Stimulated activated CD8-positive, alpha-beta memory T cell treated with anti-CD3 and anti-CD28 coated beads, Interleukin-15, amount 100 ng/mL, for 24 hours (primary cell): ENCODE measurements at places on chromosomes 2 and 18.

- no peak for DNase-seq
These were observed 228.6 kb upstream of the CHST9 start for GRCh38 chr18:27413495-27414401.

DNA sequence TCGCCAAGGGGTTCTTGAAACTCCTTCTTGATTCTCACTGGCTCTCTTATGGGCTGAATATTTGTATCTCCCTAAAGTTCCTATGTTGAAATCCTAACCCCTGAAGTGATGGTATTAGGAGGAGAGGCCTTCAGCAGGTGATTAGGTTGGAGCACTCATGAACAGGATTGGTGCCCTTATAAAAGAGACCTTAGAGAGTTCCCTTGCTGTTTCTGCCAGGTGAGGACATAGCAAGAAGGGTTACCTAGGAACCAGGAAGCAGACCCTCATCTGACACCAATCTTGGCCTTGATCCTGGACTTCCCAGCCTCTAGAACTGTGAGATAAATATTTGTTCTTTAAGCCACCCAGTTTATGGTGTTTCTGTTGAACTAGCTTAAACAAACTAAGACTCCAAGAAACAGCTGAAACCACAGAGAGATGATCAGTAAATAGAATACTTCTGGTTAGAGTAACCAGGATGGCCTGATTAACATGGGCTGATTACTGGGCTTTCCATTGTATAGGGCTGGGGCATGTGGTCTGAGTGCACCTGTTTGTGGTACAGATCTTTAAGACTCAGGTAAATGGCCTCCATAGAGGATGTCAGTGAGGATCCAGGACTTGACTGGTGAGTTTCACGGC is 7.7 kb upstream of the CDC42EP3 start:
- DNase-seq: no peak

DNA sequence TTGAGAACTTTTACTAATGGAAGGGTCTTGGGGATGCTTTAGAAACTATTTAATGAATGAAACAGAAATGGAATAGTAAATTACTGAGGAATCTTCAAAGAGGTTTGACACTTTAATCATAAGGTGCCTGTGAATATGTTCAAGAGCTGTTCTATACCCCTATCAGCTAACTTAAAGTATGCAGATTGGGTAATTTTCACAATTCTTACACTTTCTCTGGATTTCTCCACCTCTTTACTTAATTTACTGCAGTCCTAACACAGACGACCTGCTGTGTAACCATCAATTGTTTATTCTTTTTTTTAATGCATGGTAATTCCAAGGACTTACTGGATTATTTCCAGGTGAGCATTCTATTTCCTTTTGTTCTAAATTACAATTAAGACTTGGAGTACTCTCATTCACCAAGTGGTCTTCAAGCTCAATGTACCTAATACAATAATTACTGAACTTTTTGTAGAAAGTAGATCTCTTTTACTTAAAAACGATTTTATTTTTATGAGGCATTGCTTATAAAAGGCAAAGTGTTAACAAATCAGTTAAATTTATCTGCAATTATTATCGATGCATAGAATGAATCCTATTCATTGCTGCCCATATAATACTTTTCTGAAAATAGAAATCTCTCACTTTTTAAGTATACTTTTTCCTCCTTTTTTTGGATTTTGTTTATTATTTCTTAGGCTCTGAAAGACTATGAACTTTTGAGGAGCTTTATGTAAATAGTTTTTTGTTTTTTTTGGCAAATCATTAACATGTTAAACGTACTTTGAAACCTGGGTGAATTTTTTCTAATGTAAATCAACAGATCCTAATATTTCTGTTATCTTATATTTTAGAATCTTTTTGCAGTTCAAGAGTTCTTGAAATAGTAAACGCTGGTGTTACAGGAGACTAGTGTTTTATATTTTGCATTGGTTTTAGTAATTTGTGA is 5.5 kb downstream of the VSNL1 start:
- no peak for DNase-seq

DNA sequence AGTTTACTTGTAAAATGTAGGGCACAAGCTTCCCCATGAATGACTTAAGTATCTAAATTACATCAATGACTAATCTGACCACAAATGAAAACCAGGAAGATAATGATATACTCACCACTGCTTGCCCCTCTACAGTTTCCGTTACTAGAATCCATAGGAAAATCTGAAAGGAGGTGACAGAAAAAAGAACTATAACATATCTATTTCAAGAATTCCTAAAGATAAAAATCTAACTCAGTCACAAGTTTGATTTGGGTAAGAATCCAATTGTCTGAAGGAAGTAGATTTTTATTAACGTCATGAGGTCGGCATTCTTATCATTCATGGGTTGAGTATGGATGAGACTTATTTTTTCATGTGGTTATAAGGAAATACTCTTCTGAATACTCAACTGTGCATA is 7.8 kb downstream of the FRZB start:
- no peak for DNase-seq

- DNase-seq: no peak
These were observed 15.7 kb upstream of the FZD7 start for GRCh38 chr2:202017940-202018339.

- no peak for DNase-seq
These were observed 56.8 kb upstream of the TTN start for GRCh38 chr2:178863856-178864620.

DNA sequence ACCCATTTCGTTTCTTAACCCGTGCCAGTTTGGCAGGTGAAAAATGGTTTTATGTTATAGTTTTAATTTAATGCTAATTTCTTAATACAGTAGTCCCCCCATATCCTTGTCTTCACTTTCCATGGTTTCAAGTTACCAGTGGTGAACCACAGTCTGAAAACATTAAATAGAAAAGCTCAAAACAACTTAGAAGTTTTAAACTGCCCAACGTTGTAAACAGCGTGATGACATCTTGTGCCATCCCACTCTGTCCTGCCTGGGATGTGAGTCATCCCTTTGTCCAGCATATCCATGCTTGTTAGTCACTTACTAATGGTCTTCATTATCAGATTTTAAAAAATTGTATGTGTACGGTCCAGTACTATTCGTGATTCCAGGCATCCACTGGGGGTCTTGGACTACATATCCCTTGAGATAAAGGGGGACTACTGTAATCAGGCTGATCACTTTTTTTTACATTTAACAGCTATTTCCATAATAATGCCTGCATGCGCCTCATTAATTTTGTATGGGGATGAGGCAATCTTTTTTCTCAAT is 31.9 kb downstream of the SLC66A3 start:
- no peak for DNase-seq

GRCh38 chr2:62410015-62410453 is 96.0 kb downstream of the TMEM17 start:
- DNase-seq: no peak

DNA sequence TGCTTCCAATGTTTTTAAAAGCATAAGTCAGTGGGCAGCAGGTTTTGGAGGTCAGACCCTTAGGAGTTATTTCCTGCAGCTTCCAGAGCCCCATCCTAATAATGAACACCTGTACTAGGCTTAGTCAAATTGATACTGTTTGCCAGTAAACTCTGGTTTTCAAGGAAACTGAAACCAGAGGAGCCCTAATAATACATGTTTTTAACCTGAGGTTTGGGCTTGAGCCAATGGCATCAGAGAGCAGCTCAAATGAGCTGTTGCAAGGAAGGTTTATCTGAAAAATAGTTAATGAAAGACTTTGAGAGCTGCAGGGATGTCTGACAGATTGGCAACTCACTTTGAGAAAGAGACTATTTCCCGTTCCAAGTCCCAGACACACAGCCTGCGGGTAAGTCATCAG is 54.6 kb downstream of the DCC start:
- DNase-seq: no peak

- no peak for DNase-seq
These were observed 122.5 kb downstream of the PIGN start for GRCh38 chr18:62064361-62064760.

DNA sequence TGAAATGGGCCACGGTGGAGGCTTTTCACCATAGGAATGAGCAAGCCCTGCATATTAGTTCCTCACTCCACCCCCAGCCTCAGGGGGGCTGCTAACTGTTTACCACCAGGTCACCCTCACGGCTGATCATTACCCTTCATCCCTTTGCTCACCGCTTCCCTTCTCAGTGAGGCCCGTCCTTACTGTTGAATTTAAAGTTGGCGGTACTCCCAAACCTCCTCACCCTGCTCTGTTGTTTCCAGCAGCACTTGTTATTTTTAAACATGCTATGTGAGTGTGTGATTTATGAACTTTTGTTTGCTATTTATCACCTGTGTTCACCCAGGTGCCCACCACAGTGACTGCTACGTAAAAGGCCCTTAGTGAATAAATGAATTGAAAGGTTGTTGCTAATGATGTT is 243.6 kb downstream of the ZNF407 start:
- DNase-seq: no peak

GRCh38 chr18:25327584-25327983 is 24.4 kb downstream of the ZNF521 start:
- no peak for DNase-seq

- DNase-seq: no peak
These were observed 4.0 kb upstream of the WNT10A start for GRCh38 chr2:218876562-218877219.

DNA sequence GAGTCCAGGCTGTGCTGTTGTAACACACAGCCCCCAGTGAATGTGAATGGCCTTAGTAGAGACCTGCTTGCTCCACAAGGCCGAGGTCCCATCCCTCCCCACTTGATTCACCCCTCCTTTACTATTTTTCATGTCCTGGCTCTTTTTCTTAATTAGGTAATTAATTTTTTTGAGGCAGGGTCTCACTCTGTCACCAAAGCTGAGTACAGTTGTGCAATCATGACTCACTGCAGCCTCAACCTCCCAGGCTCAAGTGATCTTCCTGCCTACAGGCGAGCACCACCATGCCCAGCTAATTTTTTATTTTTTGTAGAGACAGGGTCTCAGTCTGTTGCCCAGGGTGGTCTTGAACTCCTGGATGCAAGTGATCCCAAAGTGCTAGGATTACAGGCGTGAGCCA is 19.3 kb downstream of the FBLN7 start:
- DNase-seq: no peak

GRCh38 chr2:144833075-144833637 is 313.2 kb upstream of the ZEB2 start:
- no peak for DNase-seq

GRCh38 chr2:110828330-110828729 is 96.0 kb downstream of the ACOXL start:
- no peak for DNase-seq

DNA sequence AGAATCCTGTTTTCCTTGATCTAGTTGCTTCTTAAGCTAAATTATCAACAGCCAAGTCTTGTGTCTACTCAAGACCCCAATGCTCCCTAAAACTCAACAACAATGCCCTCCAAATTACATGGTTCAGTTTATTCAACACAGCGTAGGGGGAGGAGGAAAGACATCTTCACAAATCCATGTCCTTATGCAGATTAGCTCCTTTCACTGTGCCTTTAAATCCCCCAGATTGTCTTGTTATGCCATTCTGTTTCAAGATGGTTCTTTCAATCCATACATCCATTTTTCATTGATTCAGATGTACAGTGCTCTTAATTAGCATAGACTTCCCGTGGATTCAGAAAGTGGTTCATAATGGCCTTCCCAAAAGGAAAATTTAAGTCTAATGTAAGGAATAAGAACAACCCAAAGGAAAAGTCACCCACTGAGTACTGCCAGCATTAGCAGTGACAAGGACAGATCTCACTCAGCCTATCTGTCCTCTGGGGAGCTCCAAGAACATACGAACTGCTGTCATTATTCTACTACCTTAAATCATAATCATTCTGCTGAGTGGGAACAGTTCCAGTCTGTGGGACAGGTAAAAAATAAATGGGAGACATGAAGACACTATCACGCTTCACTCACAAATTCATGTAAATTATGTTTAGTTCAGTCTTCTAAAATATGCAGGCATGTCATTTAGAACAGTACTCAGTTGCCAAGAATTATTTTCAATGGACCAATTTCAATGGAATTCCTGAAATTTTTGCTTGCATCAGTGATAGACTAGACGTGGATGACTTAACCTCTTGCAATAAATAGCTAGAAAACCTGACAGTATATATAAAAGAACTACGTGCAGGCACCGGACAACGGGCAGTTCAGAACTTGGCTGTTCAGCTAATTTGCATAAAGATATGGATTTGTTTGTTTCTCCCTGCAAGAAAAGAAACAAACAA is 58.9 kb upstream of the RNU4ATAC start:
- no peak for DNase-seq

GRCh38 chr2:174051068-174051467 is 85.9 kb upstream of the SP3 start:
- DNase-seq: no peak

- DNase-seq: no peak
These were observed 4.9 kb upstream of the DUSP2 start for GRCh38 chr2:96150007-96150640.

- DNase-seq: no peak
These were observed 317.3 kb downstream of the DCDC2C start for GRCh38 chr2:4020649-4021048.

- no peak for DNase-seq
These were observed 19.4 kb downstream of the THAP4 start for GRCh38 chr2:241617431-241618154.

DNA sequence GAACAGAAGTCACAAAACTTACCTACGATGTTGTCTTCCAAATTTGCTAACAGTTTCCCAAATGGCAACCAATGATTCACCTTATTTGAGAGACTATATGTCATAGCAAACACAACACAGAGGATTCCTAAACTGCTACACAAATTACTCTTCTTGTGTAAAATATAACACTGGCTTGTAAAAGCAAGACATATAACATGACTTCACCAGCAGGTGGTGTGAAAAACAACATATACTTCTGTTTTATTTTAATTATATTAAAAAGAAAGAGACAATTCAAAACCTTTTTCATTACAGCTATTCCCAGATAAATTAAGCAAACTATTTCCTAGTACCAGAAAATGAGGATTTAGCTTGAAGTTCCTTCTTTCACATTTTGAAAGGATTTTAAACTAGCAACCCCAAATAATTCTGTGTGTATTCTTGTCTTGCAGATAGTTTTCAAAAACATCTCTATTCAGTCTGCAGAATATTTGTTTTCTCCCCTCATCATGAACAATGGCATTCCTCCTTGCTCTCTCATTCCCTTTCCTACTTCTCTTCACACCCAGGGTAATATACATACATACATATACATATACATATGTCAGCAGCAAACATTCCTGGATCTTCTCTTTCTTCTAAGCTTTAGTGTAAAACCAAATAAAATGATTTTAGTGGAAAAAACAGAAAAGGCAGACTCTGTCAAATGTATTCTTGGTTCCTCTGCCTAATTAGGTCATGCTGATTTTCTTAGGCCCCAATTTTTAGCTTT is 62.1 kb downstream of the SCN3A start:
- no peak for DNase-seq

GRCh38 chr18:44181951-44182747 is 498.5 kb upstream of the SETBP1 start:
- no peak for DNase-seq

DNA sequence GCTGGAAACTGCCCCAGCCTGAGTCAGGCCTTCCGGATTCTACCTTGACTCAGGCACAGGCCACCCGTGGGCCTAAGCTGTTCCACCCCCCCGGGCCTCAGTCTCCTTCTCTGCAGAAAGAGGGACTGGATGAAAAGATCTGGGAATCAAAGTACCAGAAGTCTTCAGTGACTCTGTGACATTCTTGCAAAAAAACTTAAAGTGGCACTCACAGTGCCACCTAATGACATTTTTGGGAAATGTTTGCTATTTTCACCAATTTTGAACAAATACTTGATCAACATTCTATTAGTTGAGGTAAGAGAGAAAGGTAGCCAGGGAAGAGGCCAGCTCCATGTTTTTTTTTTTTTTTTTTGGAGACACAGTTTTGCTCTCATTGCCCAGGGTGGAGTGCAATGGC is 48.3 kb upstream of the ACAA2 start:
- DNase-seq: no peak
